ENCODE measurements at places on chromosomes 7 and 10.

DNA sequence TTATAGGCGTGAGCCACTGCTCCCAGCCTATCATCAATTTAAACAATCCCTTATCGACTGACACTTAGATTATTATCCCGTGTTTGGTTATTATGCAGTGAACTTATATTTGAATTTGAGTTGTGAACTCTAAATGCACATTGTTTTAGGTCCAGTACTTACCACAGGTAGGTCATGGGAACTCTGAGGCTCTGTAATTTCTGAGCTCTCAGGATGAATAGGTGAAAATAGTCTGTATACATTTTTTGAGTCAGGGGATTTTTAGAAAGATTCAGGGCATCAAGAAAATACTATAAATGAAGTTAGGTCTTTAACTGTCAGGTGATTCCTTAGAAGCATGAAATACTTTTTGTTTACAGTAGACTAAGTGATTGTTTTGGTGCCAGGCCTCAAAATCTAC lies 8.8 kb downstream of the CCDC136 start:
- no peak for DNase-seq

GRCh38 chr10:25707976-25708671 lies 225.9 kb upstream of the MYO3A start:
- DNase-seq: no peak

DNA sequence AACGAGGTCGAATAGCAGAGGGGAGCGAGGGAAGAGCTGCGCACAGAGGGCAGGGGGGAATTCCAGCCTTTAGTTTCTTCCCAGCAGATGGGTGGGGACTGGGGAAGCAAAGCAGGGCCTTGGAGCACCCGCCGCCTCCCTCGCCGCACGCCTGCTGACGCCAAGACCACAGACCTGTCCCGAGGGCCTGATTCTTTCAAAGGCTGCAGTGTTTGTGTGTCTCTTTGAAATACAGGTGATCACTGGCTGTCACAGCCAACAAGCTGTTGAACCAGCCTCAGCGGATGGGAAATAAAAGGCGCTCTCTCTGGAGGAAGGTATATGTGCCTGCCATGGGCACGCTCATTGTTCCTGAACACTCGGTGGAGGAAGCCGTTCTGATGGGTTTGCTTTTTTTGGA lies 119.3 kb downstream of the FAM53B start:
- DNase-seq: no peak

- no peak for DNase-seq
Measured at GRCh38 chr7:154610903-154611302, 392.0 kb downstream of the PAXIP1 start.

- DNase-seq: peak; percentile 25
Measured at GRCh38 chr7:1825897-1826741, 156.0 kb downstream of the ELFN1 start.

GRCh38 chr10:6383096-6383812 lies 180.5 kb downstream of the PFKFB3 start:
- DNase-seq: no peak

DNA sequence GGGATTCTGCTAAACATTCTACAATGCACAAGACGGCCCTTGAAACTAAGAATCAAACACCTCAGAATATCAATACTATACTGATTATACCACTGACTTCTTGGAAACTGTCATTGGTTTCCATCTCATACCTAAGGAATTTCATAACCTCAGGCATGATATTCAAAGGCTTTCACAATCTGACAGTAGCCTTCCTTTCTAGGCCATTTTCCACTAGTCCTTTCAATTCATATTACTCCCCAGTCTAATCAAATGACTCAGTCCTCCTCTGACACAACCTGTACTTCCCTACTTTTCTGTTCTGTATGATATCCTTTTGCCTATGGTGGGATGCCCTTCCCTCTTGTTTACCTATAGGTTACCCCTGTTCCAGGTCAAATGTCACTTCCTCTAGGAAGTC lies 48.3 kb downstream of the CSTF2T start:
- DNase-seq: no peak

DNA sequence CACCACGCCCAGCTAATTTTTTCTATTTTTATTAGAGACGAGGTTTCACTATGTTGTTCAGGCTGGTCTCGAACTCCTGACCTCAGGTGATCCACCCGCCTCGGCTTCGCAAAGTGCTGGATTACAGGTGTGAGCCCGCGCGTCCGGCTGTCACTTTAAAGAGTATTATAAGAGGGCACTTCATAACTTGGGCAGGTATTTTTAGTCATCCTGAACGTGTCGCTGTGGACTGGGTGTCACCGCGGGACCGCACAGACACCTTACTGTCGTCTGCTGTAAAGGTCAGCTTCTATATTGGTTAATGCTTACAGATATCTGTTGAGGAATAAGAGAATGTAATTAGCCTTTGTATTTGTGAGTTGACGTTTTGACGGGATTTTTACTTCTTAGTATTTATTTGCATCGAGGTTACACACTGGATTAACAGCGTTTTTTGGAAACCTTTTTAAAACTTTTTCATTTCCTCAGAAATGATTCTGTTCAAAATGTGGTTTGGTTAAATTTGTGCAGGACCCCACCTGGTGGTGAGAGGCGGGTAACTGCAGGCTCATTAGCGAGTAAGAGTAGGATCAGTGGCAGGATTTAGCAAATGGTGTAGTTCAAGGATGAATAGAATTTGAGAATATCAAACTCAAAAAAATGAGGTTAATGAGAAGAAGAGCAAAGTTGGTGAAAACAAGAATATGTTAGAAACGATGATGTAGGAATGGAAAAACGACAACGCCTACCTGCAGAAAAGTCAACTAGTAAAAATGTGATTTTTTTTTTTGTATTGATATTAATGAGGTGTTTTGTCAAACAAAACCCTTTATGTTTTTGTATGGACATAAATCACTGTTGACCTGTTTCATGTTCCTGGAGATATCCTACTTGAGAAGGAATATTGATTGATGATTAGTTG lies 3.2 kb downstream of the DNAJB6 start:
- DNase-seq: no peak

DNA sequence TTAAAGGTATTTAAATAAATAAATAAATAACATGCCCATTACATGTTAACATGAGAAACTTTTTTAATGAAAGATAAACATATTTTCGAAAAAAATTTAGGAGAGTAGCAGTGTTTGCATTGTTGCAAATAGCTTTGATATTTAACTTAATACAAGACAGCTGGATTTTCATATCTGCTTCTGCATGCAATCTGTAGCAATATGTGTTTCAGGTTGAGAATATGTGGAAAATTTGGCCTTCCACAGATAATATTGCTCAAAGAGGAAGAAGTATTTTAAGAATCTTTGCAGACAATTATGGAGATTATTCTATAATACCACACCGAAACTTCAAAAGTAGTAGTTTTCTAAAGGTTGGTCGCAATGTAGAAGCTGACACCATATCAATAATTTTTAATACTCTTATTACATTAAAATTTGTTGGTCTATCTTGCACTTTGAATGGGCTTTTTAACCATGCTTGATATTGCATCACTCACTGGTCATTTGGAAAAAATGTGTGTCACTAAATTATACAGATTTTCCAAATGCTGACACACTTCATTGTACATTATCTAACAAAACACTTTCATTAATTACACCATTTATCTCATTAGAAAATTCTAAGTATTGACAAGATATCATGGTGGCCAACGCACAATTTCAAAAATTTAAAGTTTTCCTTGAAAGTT lies 229.8 kb upstream of the HDAC9 start:
- DNase-seq: no peak

- no peak for DNase-seq
Measured at GRCh38 chr7:36245684-36246299, 92.7 kb downstream of the EEPD1 start.

- DNase-seq: no peak
Measured at GRCh38 chr10:110069502-110069982, 61.8 kb downstream of the ADD3 start.

DNA sequence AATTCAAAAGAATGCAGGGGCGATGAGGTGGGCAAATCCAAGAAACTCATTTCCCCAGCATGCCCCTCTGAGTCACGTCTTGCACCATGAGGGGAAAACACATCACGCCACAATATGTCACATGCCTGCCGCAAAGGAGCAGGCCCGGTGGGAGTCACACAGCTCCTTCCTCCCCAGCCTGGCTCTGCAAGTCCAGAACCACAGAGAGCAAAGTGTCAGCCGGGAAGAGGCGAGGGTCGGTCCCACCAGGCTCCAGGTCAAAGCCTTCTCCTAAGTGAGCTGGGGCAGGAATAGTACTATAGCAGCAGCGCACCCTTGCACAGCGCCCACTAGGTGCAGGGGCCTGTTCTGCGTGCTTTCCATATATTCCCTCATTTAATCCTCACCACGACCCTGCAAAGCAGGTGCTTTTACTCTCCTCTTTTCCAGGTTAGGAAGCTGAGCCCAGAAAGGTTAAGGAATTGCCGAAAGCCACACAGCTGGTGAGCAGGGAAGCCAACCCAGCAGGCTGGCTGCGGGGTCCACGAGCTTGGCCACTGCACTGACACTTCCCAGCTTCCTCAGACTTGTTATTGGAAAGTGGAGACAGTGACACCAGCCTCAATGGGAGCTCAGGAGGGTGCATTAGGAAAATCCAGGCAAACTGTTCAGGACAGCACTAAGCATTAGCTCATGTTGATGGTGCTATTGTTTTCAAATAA lies 94.0 kb upstream of the ZMIZ1 start:
- peak; percentile 82 for DNase-seq

DNA sequence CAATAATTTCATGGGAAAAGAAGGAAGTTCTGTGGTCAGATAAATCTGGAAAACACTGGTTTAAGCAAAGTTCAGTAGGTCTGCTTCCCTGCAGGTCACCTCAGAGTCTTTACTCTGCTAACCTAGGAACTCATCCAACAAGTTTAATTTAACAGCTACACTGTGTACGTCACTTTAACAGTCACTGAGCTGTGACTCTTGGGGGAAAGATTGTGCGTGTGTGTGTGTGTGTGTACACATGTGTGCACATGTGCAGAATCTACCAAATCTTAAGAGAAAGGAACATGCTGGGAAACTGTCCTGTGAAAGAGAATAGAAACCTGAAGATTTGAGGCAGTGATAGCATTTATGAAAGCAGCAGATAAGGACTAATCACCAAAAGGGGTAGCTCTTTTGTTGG lies 62.6 kb downstream of the IKZF1 start:
- DNase-seq: no peak

DNA sequence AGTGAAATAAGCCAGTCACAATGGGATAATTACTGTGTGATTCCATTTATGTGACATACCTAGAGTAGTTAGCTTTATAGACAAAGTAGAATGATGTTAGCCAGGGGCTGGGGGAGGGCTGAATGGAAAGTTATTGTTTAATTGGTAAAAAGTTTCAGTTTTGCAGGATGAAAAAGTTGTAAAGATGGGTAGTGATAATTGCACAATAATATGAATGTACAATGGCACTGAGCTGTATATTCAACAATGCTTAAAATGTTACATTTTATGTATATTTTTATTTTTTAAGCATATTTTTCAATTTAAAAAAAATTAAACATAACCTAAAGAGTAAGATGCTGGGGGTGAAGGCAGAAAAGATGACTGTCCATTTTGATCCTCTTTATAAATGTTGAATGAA lies 216.1 kb upstream of the KAT6B start:
- no peak for DNase-seq

GRCh38 chr10:3931224-3931623 lies 146.2 kb upstream of the KLF6 start:
- DNase-seq: no peak

DNA sequence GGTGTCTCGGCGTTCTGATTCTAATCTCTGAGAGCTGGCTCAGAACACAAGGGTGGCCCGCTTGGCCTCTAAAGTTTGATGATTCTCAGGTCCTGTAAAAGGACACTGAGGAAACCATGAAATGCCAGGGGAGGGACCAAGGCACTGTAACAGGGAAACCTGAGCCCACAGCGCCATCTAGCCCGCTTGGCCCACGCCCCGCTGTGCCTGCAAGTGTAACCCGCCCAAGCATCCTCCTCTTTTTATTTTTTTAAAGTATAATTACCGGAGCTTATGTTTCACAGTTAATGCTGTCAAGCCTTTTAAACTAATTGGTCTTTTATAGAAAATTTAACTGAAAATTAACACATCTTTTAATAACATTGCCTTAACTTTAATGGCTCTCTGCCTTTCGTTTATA lies 734.7 kb downstream of the KCNMA1 start:
- DNase-seq: peak; percentile 77

GRCh38 chr10:3933733-3934132 lies 148.7 kb upstream of the KLF6 start:
- no peak for DNase-seq

GRCh38 chr7:21939858-21940372 lies 5.8 kb downstream of the CDCA7L start:
- no peak for DNase-seq

DNA sequence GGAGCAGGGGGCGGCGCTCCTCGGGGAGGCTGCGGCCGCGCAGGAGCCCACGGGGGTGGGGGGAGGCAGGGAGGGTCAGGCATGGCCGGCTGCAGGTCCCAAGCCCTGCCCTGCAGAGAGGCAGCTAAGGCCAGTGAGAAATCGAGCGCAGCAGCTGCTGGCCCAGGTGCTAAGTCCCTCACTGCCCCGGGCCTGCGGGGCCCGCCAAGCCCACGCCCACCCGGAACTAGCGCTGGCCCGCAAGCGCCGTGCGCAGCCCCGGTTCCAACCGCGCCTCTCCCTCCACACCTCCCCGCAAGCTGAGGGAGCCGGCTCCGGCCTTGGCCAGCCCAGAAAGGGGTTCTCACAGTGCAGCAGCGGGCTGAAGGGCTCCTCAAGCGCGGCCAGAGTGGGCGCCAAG lies 28.3 kb upstream of the TES start:
- no peak for DNase-seq

- no peak for DNase-seq
Measured at GRCh38 chr10:92010047-92010735, 86.6 kb downstream of the BTAF1 start.

DNA sequence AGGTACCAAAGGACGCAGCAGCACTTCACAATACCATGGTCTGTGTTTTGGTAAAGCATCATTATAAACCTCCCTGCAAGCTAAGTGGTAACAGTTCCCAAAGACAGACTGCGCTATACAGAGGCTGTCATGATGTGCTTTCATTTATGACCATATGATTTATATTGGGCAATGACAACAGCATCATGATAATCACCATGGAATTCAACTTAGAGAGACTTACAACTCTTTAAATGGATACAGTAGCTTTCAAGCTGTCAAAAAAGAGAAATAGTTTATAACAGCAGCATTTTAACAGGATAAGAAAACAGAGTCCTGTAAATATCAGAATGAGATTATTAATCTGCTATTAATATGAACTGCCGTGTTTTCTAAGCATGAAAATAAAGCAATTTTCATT lies 341.7 kb downstream of the GPR37 start:
- DNase-seq: no peak

DNA sequence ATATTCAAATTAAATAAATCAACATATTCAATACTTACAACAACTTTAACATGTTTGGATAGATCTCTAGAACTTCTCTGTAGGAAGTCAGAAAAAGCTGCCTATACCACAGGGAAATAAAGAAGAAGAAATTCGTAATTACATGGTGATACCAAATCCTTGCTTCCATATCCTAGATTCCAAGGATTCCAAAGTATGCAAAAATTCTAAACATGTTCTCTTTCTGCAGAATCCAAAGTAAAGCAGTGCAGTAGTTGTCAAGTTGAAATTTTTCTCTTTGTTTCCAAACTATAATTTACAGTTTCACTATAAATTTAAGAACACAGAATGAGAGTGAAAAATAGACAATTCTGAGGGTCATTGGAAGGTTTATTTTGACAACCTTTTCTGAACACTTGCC lies 233.7 kb upstream of the PTN start:
- no peak for DNase-seq

GRCh38 chr10:126398924-126399323 lies 10.6 kb upstream of the ADAM12 start:
- DNase-seq: no peak
